ENCODE measurements at places on chromosomes 12 and 14. TPM values are rescaled to one million over a fixed set of nuclear protein-coding genes. Genes with fewer than 3 reads are reported as not detected.

The FAM181A gene
- total RNA-seq = not detected

The DNAH10 gene
- 0.23 TPM for total RNA-seq

The ORMDL2 gene
- total RNA-seq = 66.2 TPM

The MYO1H gene
- total RNA-seq = not detected

The CLEC9A gene
- 1.2 TPM for total RNA-seq

The TMEM179 gene
- 1.5 TPM for total RNA-seq

The CCNK gene
- 45.5 TPM for total RNA-seq

The CAPRIN2 gene
- total RNA-seq = 15.9 TPM

The RPGRIP1 gene
- total RNA-seq = 0.49 TPM

The ZFHX2 gene
- 12.5 TPM for total RNA-seq

The LTBR gene
- 180 TPM for total RNA-seq

The RAPGEF3 gene
- 54.8 TPM for total RNA-seq

The GPR135 gene
- total RNA-seq = 3.4 TPM

The HCAR3 gene
- total RNA-seq = not detected

The PIANP gene
- 5.0 TPM for total RNA-seq

The HOXC13 gene
- not detected for total RNA-seq

The ZNF385A gene
- 11.4 TPM for total RNA-seq

The XRCC3 gene
- 8.5 TPM for total RNA-seq

The ENO2 gene
- total RNA-seq = 30.5 TPM

The ZNF410 gene
- total RNA-seq = 39.1 TPM

The MAGOHB gene
- 11.9 TPM for total RNA-seq

The PLCZ1 gene
- total RNA-seq = not detected

The ZDHHC22 gene
- total RNA-seq = 0.09 TPM

The SYNDIG1L gene
- total RNA-seq = 0.26 TPM

The EML5 gene
- total RNA-seq = 1.7 TPM

The SLCO1B3 gene
- 0.17 TPM for total RNA-seq

The FOXA1 gene
- 17.3 TPM for total RNA-seq

The SLC10A1 gene
- total RNA-seq = 0.86 TPM

The ZBTB25 gene
- 13.6 TPM for total RNA-seq

The CDCA3 gene
- 2.2 TPM for total RNA-seq

The CIROP gene
- not detected for total RNA-seq

The OVCH1 gene
- total RNA-seq = not detected

The HVCN1 gene
- 7.1 TPM for total RNA-seq
